ENCODE measurements at places on chromosomes 12 and 14.

DNA sequence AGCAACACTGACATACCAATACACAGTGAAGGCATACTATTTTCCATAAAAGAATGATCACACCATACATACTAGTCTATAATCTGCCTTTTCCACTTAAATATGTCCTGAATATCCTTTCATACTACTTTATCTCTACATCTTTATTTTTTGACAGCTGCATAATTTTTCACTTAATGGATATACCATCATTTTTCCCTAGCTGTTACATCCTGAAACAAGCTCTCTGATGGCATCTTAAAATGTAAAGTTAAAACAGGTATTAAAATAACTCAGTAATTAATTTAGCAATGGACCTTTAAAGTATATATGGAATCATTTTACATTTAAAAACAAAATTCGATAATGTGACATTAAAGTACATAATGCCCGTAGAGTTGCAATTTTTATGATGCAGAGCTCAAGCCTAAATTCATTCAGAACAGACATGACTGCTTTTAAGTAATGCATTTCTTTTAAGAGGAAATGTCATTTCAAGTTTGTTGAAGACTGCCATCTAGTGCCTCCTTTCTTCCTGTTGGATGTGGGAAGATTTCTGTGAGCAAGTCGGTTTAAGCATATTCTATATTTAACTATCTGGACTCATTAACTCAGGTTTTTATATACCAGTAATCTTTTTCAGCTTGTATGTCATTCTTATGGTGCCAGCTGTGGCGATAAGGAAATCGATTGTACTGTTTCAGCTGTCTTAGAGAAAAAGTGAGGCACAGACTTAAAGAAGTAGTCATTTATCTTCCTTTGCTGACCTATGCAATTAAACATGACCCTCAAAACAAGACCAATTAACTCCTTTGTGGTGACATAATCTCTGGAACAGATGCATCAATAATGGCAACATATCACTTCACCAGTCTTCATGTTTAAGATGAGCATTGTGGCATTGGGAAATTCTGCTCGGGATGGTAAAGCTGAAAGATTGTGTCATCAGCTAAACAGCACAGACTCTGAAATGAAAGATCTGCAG lies 20.3 kb downstream of the PRICKLE1 start:
- peak; percentile 35 for DNase-seq

- DNase-seq = no peak
Observed at GRCh38 chr12:126506426-126507182, 1441.4 kb downstream of the AACS start.

DNA sequence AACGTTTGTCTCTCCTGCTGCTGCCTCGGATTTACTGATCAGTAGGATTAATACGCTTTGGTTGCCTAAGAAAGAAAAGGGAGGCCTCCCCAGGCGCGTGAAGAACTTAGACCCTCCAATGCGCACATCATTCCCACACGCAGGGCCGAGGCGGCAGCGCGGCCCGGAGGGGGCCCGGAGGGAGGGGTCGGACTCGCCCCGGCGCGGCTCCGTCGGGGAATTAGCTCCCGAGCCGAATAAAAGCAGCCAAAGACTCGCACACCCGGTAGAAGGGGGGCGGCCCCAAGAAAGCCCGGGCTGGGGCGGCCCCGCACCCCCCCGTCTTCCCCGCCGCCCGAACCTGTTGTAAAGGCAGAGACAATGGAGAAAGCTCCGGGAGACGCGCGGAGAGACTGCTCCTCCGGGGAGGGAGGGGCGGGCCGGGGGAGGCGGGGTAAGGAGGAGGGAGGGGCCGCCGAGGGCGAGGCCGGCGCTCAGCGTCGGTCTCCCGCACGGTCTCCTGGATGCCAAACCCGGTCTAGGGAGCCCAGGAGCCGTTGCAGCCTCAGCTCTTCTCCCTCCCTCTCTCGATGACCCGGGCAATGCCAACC lies at the start of gene NELL2:
Gene NELL2, minus strand, starts transcription at position 362 of the 590 bp plus-strand sequence. CDS start 446 bp downstream, outside the sequence.
- DNase-seq = peak; percentile 38

GRCh38 chr14:36513451-36514277 lies 6.4 kb downstream of the NKX2-1 start:
- no peak for DNase-seq

DNA sequence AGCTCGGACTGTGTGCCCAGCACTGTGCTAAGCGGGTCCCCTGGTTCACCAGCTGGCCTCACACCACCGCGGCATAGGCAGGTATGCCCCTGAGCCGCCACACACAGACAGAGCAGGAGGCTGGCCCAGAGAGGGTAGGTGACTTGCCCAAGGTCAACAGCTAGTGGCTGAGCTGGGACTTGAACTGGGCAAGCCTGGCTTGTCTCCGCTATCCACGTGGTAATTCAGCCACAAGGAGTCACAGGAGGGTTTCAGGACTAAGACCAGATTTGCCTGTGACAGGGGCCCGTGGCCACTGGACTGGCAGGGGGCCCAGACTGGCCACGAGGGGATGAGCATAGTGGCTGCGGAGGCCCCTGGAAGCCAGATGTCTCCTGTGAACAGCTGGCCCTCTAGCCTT lies 47.7 kb downstream of the NCOR2 start:
- no peak for DNase-seq

DNA sequence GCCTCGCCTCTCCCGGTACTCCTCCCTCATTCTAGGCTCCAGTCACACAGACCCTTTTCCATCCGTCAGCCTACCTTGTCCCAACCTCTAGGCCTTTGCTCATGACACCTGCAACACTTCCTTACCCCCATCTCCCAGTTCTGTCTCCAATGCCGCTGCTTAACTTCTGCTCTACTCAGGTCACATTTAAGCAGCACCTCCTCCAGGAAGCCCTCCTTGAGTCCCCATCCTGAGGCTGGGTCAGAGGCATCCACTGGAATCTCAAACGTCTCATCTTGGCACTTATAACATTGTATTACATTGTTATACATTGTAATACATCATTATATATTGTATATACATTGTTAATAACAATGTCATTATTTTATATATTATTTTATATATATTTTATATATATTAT lies 32.8 kb downstream of the RASAL1 start:
- no peak for DNase-seq

DNA sequence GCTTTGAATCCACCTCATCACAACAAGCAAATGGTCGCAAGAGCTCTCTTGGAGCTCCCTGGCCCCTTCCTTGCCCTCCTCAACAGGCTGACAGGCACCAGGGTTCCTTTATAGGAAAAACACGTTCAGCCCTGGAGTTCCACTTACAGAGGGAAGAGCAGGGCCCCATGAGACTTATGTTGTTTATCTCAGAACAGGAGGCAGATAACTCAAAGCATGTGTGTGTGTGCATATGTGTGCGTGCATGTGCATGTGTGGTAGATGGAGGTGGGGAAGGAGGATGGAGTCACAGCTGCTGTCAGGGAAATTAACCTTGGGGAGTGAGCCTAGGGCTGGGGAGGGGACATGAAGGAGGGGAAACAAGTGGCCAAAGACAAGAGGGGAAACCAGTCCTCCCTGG lies 138.1 kb downstream of the DPF3 start:
- no peak for DNase-seq

DNA sequence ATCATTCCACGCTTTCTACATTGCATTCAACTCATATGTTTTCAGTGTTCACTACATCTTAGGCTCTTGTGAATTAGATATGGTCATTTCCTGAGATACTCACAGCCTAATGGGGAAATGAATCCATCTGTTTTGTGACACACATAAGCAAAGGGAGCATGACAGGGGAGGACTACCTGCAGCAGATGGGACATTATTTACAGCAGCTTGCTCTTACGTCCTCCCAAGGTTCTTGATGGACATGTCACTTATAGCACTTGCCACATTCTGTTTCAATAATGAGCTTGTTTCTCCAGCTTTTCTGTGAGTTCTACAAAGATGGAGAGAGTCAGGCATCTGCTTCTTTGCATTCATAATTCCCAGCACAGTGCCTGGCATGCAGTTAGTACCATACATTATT lies 1509.6 kb upstream of the TMEM132C start:
- DNase-seq = no peak

GRCh38 chr14:53619691-53620231 lies 336.9 kb downstream of the BMP4 start:
- no peak for DNase-seq

DNA sequence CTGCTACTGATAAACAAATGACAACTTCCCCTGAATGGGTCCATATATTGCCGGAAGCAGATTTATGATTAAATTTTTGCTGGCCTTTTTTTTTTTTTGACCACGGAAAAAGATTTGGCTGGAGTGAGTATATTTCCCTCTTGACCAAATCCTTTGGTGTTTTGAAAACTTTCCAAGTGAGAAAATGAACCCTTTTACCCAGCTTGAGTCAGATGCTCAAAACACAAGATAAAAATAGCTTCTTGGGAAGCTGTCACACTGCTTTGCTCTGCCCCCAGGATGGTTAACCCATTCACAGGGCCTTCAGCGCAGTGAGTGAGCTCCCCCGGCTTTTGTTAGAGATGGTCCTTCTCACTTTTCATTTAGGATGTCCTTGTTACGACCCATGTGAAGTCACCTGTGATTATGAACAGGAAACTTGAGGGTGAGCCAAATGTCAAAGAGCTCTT lies 224.3 kb downstream of the PELI2 start:
- no peak for DNase-seq

GRCh38 chr12:72286526-72286925 lies 14.4 kb downstream of the TRHDE start:
- DNase-seq = no peak

DNA sequence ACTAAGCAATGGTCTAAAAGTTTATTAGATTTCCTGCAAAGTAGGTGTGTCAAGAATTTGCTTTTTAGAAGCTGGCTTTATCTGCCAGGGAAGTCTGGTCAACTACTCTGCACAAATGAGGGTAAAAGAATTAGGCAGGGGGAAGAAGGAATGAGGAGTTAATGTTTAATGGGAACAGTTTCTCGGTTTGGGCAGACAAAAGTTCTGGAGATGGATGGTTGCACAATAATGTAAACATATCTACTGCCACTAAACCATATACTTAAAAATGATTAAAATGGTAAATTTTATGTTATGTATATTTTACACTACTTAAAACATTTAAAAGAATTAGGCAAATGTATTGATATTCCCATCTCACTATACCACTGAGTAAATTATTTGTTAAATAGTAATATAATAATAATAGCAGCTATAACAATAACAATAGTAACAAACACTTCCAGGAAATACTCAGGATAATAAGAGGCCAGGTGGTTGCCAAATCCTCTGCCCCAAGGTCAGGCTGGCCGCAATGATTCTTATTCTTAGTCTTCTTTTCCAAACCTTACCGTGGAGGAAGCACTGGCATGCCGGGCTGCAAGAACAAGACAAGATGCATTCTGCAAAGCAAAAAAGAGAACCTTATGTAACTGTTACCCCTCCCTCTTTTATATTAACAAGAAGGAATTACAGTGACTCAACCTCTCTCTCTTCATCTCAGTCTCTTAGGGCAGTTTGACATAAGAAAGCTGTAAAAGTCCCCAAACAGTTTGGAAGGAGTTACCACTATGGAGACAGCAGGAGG lies 13.9 kb downstream of the CS start:
- DNase-seq = no peak

- DNase-seq = no peak
Observed at GRCh38 chr12:108811411-108812180, 45.8 kb downstream of the SSH1 start.
